ENCODE measurements at places on chromosomes 11 and 22.

GRCh38 chr11:17873586-17873985 is 139.0 kb downstream of the KCNC1 start:
- no peak for DNase-seq

DNA sequence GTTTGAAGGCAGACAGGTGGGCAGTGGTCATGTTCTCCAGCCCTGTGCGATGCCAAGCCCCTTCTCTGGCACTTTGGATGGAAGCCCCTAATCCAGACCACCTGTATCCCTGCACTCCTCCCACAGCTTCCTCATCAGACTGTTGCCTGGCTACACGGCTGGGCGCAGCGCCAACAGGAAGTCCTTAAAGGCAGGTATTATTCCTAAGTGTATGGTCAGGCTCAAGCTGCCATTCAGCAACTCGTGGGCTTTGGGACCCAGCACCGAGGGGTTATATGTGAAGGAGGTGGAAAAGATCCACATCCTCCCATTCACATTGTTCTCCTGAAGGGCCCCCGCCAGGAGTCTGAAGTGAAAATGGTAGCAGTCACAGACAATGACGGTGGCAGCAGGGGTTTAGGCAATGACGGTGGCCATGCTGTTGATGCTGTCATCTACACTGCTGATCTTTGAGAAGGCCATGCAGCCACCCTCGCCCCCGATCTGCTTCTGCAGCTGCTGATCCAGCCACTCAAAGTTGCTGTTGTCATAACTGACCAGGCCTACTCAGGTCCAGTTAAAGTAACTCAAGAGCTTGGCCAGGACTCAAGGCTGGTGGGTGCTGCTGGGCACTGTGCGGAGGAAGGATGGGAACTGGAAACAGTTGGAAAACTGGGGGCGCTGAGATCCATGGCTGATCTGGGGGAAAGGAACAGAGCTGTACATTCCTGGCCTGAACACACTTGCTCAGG is 27.7 kb downstream of the OR6Q1 start:
- DNase-seq: no peak

DNA sequence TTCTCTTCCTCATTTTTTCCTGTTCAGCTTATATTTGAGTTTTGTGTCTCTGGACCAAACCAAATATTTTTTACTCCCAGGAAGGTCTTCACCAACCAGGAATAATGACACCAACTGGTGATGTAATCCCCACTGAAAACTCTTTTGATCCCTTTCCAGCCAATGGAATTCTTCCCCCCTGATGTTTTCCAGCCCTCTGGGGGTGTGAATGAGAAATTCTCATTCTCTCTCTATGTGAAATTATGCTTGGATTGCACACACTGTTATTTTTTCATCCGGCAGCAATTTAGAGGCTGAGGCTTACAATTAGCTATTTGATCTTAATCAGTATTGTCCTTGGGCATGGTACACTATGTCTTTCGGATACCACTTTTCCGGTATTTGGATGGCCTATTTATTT is 39.5 kb upstream of the SLC1A2 start:
- no peak for DNase-seq

GRCh38 chr11:126647735-126648134 is 292.2 kb downstream of the ST3GAL4 start:
- peak; percentile 65 for DNase-seq

DNA sequence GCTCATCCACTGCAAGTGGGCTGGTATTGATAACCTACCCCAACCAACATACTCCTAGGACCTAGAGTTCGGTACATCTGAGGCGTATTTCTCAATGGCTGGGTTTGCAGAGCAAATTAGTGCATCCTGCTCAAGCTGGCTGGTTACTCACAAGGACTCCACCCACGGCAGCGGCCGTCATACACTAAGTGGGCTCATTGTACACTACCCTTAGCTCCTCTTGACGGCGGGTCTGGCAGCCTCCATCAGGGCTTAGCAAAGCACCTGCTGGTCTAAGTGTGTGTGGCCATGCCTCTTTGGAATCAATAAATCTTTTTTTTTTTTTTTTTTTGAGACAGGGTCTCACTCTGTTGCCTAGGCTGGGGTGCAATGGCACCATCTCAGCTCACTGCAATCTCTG is 20.2 kb upstream of the KCNJ11 start:
- no peak for DNase-seq

DNA sequence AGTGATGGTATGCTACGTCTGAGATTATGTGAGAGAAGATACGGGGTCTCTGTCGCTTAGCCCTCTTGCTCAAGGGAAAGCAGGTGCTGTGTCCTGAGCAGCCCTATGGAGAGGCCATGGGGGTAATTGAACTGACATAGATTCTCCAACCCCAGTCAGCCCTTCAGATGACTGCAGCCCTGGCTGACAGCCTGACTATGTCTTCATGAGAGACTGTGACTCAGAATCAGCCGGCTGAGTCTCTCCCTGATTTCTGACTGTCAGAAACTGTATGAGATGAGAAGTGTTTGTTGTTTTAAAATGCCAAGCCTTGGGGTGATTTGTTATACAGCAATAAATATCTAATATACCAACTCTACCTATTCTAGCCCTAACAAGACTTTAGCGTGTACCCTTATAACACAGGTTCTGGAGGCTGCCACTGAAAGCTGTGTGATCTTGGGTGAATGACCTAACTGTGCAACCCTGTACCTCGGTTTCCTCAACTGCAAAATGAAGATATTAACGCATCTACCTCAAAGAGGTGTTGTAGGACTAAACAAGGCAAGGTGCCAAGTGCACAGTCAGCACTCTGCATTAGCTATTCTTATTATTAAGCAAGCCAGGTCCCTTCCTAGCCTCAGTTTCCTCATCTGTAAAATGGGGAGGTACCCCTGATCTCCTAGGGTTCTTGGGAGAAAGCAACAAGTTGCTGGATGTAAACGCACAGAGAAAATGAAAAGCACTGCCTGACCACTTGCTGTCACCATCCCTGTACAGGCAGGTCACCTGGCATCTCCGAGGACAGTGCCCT is 24.9 kb downstream of the SLC43A1 start:
- no peak for DNase-seq

- DNase-seq: peak; percentile 96
These were observed at the start of gene RPS3 for GRCh38 chr11:75399344-75400145. RPS3 (plus strand) TSS chr11:75399518; CDS start chr11:75399548, 30 bp downstream.

- DNase-seq: peak; percentile 53
These were observed 222.5 kb downstream of the TBC1D22A start for GRCh38 chr22:46984751-46985506.

GRCh38 chr11:112453601-112454577 is 193.2 kb upstream of the PLET1 start:
- no peak for DNase-seq

DNA sequence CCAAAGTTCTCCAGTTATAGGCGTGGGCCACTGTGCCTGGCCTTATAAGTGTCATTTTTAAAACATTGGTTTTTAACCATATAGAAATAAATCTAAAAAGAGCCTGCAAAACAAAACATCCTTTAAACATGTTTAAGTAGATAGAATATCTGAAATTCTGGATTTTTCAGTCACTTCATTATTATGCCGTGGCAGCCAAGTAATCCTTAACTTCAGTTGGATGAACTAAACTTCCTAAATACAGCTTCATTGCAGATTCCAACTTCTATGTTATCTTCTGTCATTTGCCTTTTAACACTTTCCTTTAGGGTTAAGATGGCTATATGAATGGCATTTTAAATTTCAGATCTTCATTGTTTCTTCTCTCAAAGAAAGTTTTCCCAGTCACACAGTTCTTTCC is 291.4 kb downstream of the TMEM135 start:
- no peak for DNase-seq

GRCh38 chr11:75208446-75208845 is 32.1 kb upstream of the TPBGL start:
- no peak for DNase-seq

- no peak for DNase-seq
These were observed 76.2 kb downstream of the SVIP start for GRCh38 chr11:22753416-22753815.

DNA sequence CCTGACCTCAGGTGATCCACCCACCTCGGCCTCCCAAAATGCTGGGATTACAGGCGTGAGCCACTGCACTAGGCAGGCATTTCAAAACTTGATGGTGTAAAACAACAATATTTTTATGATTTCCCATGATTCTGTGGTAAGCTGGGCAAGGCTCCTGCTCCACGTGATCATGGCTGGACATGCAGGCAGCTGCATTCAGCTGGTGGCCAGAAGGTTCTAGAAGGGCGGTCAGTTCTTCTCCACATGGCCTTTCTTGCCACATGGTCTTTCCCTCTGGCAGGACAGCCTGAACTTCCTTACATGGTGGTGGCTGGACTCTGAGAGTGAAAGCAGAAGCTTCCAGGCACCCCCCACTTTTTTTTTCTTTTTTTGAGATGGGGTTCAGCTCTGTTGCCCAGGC is 9.9 kb upstream of the RASD2 start:
- DNase-seq: no peak
